Mesothelial cell of epicardium (in vitro differentiated cells): ENCODE measurements at places on chromosomes 12 and 14.
A peak's percentile ranks its signal among the peaks of the same experiment; 100 is the strongest.

DNA sequence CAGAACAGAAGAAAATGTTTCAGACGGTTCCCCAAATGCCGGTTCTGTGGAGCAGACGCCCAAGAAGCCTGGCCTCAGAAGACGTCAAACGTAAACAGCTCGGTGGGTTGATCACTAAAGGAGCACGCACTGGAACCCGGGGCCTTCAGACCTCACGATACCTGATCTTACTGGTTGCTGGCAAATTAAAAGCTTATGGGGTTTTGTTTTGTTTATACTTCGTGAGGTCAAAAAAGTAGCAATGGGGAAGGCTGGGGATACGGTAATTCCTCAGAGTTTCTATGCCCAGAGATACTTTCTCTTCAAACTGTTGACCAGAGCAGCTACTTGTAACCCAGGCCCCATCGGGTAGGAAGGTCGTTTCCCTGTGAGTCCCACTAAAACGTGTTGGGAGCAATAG is 1.7 kb downstream of the CDKN1B start:
- no peak for DNase-seq

GRCh38 chr12:72098622-72099021 is 160.0 kb downstream of the TPH2 start:
- DNase-seq = no peak

- peak; percentile 95 for DNase-seq
Observed at GRCh38 chr12:45268672-45269411, 52.9 kb downstream of the ANO6 start.

DNA sequence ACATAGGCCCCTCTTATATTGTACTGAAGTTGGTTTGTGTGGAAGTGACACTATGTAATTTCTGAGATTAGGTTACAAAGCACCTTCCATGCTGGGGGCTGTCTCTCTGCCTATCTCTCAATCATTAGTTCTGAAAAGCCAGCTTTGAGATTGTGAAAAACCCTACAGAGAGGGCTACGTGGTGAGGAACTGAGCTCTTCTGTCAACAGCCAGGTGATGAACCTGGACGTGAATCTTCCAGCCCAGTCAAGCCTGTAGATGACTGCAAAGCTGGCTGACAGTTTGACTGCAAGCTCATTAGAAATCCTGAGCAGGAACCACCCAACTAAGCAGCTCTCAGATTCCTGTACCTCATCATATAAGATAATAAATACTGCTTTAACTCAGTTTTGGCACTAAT is 36.3 kb upstream of the BBS10 start:
- DNase-seq = no peak

- no peak for DNase-seq
Observed at GRCh38 chr14:63499701-63500250, 43.4 kb downstream of the PPP2R5E start.

DNA sequence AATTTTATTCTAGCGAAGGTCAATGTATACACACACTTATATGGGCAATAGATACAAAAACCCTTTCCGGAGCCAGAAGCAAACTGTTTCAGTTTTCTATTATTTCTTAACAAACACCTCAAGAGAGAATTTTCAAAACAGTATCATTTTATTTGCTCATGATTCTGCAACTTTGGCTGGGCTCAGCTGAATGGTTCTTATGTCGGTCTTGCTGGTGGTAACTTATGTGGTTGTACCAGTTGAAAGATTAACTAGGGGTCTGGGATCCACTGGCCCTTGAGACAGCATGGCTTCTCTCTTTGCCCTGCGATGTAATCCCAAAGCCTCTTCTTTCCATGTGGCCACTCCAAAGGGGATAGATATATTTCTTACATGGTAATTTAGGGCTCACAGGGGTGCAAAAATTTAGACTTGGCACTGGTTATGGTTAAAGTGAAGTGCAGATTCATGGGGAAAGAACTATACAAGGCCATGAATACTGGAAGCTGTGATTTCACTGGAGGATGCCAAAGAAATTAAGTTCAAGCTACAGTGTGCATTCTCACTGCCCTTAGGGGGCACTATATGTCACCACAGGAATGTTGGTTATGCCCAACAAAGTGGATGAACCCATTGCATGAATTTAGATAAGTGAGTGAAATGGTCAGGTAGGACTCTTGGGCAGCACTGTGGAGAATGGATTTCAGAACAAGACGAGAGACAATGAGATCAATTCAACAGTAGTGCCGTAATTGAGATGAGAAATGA is 94.3 kb upstream of the NAV3 start:
- DNase-seq = no peak

DNA sequence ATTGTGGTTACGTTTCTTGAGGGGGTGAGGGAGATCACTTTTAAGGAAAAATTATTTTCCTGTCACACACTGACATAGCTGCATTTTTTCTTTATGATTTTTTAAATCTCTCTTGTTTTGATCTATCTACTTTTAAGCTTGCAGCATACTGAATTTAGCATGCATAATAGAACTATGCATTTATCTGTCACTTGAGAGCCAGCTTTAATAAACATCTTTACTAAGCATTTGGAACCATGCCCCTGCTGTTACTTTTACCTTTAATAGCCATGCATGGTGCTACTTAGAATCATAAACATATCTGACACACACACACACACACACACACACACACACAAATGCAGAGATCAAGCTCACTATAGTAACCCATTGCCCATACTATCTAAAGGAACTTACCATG is 486.2 kb downstream of the NELL2 start:
- DNase-seq = no peak

GRCh38 chr12:18123707-18124106 is 33.7 kb upstream of the RERGL start:
- no peak for DNase-seq

GRCh38 chr12:41772478-41772877 is 372.2 kb downstream of the GXYLT1 start:
- DNase-seq = no peak

DNA sequence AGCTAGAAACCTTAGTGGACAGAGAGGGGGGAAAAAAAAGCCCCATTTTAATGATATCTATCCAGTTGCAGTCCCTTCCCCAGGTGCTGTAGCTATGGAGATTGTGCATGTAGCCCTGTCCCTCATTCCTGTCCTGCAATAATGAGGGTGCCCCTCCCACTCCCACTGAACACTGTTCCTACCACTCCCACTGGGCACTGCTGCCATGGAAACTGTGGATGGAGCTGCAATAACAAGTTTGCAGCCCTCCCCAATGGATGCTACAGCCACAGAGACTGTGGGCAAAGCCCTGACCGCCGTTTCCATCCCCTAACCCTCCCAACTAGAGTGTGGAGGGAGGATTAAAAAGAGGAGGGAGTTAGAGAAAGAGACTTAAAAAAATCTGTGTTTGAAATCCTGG is 238.3 kb downstream of the FUT8 start:
- DNase-seq = no peak
